ENCODE measurements at places on chromosomes 3 and 15.

DNA sequence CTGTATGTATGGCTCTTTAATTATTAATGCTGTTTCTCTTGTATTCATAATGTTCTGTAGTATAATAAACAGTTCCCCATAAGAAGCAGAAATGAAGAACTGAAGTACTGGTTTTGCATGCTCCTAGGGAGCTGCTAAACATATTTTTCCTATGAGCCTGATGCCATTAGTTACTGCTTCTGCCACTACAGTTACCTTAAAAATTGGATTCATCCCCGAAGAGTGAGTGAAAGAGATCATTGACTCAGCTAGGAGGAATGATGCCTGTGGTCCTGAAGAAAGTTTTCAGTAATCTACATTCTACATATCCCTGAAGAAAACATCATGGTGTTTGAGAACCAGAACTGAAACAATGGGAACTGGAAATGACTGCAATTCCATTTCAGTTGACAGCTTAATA, 37.1 kb upstream of the ST3GAL6 start:
- DNase-seq: no peak

GRCh38 chr3:120908030-120908794, at the start of gene STXBP5L:
Gene STXBP5L, plus strand, starts transcription at chr3:120908205. Its CDS starts 1,374 bp downstream, at chr3:120909579.
- DNase-seq: no peak

- DNase-seq: no peak
Measured at GRCh38 chr3:31241533-31241932, 291.2 kb upstream of the STT3B start.

DNA sequence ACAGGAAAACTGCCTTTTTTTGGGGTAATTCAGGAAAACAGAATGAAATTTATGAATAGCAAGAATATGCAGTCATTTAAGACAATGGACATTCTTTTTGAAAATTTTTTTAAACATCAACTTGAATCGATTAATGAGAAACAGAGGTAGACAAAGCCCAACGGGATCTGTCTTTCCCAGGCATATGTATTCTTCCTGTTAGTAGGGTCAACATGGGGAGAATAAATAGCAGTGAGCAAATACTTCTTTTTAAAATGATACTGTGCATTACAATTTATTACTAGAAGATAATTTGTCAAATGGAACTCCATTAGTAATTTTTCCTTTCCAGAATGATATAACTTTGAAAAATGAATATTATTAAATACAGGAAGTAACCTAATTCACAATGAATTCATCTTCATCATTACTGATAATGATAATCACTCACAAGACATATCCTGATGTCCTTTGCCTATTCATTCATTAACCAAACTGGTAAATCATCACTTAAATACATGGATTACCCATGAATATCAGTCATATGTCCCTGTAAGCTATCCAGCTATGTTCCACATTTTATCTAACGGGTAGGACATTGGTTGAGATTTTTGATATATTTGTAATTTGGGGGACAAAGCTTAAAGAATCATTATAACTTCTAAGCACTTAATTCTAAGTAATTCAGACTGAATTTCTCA, 209.2 kb upstream of the CDIN1 start:
- DNase-seq: no peak

Data from T-cell (primary cell).